Lung (tissue), 17 donors: ENCODE measurements at places on chromosomes 3 and 15. TPM values are rescaled to one million over a fixed set of nuclear protein-coding genes. Genes with fewer than 3 reads are reported as not detected.

Gene KAT2B
- 42.6 TPM for total RNA-seq

Gene SPATA12
- 0.15 TPM for total RNA-seq

Gene CAND2
- 5.9 TPM for total RNA-seq

DNA sequence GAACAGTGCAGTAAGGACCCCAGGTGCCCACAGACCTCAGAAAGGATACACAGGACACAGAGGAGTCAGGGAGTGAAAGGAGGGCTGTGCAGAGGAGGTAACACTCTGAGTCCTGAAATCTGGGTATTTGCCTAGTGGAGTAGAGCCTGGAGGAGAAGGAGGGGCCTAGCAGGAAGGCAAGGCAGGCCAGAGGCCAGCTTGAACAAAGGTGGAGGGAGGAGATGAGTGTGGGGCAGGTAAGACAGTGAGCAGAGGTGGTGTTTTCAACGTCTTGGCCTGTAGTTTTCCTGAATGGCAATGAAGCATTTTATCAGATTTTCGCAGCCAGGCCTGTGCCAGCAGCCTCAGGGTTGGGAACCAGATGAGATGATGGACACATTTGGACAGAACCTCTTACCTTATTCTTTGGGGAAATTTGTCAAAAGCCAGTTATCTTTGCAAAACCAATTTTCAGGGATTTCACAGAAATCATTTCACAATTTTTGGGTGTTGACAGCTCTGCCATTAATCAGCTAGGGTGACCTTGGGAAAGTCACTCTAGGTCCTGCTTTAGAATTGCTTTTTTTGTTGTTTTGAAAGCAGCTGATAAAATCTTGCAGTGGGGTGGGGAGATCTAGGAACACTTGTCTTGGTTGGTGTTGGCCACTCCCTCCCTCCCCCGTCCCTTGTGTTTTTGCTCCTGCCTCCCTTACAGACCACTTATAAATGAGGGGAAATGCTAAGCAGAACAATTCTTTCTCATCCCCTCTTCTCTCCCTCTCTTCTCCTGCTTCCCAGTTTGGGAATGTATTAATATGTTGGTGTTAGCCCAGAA, 38.4 kb downstream of the SPSB4 start:
- no peak overlapping the region for H3K27ac ChIP-seq
- H3K27me3 ChIP-seq, result no peaks in the 10 kb centered on the region

DNA sequence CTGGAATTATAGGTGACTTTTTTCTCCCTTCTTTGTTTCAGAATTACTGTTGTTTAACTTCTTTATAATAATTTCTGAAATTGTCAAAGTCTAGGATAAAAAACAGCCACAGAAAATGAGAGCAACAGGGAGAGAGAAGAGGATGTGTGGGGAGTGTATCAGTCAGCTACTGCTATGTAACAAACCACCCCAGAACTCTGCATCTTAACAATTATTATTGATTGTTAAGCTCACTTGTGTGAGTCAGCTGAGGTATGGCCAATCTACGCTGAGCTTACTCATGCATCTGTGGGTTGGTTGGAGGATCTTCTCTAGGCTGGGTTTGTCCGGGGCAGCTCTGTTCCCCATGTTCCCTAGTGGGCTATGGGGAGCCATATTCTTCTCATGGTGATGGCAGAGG, 43.7 kb upstream of the CDV3 start:
- no peaks in the 10 kb centered on the region for H3K27me3 ChIP-seq
- no peak overlapping the region for H3K4me3 ChIP-seq
- no peaks in the 10 kb centered on the region for H3K36me3 ChIP-seq
- H3K4me1 ChIP-seq, result no peaks in the 10 kb centered on the region

GRCh38 chr15:73021139-73021621, 31.1 kb upstream of the NEO1 start:
- no peaks in the 10 kb centered on the region for H3K4me1 ChIP-seq
- no peaks in the 10 kb centered on the region for H3K27me3 ChIP-seq
- no peak overlapping the region for H3K27ac ChIP-seq
- H3K36me3 ChIP-seq, result no peaks in the 10 kb centered on the region
- H3K4me3 ChIP-seq, result no peak overlapping the region
- DNase-seq, result no peak

- no peak for DNase-seq
- H3K27me3 ChIP-seq, result no peaks in the 10 kb centered on the region
- no peak overlapping the region for H3K4me3 ChIP-seq
Observed at GRCh38 chr3:42302924-42303634, 37.1 kb upstream of the CCK start.

- peak overlapping the region; percentile 37 for H3K27ac ChIP-seq
- H3K36me3 ChIP-seq, result no peaks in the 10 kb centered on the region
- no peaks in the 10 kb centered on the region for H3K27me3 ChIP-seq
- H3K4me3 ChIP-seq, result no peak overlapping the region
Observed at GRCh38 chr3:12476238-12476897, 7.9 kb upstream of the TSEN2 start.
